Activated T-cell treated with anti-CD3 and anti-CD28 coated beads for 48 hours (primary cell): ENCODE measurements at places on chromosomes 16 and 17.

DNA sequence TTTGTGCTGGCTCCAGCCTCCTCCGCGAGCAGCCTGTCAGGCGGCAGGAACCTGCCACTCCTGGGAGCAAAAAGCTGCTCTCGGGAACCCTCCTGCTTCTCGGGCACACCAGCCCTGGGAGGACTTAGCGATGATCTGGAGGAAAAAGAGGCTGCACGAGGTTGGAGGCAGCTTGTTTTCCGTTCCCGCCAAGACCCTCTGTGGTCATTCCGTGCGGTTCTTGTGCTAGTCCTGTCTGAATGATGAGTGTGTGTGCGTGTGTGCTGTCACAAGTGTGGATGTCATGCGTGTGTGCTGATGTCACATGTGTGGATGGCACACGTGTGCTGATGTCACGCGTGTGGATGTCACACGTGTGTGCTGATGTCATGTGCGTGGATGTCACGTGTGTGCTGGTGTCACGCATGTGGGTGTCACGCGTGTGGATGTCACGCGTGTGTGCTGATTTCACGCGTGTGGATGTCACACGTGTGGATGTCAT is 150.0 kb downstream of the NPIPB11 start:
- no peak for DNase-seq

GRCh38 chr16:70662991-70663523 is 16.7 kb downstream of the IL34 start:
- DNase-seq, result no peak

GRCh38 chr17:65553646-65554552 is 7.5 kb downstream of the AXIN2 start:
- no peak for DNase-seq

GRCh38 chr17:19672009-19672750 is 23.6 kb downstream of the ALDH3A2 start:
- DNase-seq, result no peak

DNA sequence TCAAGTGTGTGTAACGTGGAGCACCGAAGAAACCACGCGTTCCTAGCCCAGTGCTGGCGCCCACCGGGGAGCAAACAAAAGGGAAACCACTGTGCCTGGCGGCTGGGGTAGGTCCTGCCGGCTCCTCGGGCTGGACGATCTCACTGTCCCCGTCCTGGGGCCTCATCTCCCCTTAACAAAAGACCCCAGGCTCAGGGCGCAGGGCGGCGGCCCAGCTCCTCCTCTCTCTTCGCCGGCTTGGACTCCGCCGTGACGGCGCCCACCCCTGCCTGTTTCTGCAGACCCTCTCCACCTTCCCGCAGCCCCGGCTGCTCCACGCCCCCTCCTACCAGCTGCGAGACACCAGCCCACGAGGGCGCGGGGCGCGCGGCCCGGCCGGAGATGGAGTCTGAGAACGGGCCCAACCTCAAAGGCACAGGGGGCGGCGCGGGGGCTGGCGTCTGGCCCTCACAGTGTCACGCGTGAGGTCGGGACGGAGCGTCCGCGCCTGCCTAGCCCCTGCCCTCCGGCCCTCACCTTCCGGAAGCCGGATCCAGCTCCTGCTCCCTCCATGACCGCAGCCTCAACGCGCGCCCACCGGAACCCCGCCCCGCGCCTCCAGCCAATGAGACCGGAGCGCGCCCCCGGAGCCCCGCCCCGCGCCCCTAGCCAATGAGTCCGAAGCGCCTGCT is at the start of gene CENPX:
Gene CENPX, minus strand, starts transcription at position 569 of the 671 bp plus-strand sequence. Its CDS starts 17 bp downstream, at position 552.
- no peak for DNase-seq

DNA sequence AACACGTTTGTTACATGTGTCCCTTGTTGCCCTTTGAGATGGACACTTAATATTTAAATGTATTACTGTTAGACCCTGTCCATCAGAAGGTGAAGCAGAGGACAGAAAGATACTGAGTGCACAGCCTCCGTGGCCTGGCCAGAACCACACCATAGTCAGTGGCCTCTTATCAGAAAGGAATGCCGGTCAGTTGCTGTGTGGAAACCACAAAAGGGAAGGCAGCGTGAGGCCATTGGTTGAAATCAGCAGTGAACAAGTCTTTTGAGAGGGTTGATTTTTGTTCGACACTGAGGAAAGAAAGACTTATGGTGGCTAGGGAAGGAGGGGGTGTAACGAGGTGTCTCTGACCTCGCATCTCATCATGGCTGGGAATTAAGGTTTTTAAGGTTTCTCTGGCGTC is 85.4 kb upstream of the CLEC18A start:
- no peak for DNase-seq

- DNase-seq, result no peak
Observed at GRCh38 chr16:84833542-84834402, 14.0 kb downstream of the CRISPLD2 start.

- no peak for DNase-seq
Observed at GRCh38 chr16:769934-770333, 9.4 kb downstream of the MSLN start.

DNA sequence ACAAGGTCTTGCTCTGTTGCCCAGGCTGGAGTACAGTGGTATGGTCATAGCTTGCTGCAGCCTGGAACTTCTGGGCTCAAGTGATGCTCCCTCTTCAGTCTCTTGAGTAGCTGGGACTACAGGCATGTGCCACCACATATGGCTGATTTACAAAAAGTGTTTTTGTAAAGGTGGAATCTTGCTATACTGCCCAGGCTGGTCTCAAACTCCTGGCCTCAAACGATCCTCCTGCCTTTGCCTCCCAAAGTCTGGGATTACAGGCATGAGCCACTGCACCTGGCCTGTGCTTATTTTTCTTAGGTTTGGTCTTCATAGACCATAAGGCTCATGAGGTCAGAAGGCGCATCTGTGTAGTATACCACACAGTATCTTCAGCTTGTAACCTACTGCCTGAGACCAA is 5.3 kb downstream of the CLEC19A start:
- DNase-seq, result no peak

- DNase-seq, result peak; percentile 88
Observed at GRCh38 chr16:2474877-2475412, at the start of gene TBC1D24. Gene TBC1D24, plus strand, starts transcription at chr16:2475127. Its CDS starts 21,022 bp downstream, at chr16:2496149.

- no peak for DNase-seq
Observed at GRCh38 chr16:47884116-47884725, 271.6 kb downstream of the ABCC12 start.

DNA sequence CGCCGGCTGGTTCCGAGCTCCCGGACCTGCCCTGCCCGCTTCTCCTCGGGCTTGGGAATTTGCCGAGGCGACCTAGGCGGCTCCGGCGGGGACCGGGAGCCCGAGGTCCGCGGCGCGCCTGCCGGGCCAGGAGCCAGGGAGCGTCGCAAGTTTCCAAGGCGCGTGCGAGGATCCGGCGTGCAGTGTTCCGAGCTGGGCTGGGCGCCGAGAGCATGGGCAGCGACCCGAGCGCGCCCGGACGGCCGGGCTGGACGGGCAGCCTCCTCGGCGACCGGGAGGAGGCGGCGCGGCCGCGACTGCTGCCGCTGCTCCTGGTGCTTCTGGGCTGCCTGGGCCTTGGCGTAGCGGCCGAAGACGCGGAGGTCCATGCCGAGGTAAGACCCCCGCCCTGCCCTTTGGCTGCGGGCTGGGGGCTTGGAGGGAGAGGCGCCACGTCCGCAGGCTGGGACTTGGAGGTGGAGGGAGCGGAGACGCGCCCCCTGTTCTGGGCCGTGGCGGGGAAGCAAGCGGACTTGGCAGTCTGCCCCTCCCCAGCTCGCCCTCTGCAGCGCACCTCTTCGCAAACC is 668 bp downstream of the MMP15 start:
- no peak for DNase-seq

DNA sequence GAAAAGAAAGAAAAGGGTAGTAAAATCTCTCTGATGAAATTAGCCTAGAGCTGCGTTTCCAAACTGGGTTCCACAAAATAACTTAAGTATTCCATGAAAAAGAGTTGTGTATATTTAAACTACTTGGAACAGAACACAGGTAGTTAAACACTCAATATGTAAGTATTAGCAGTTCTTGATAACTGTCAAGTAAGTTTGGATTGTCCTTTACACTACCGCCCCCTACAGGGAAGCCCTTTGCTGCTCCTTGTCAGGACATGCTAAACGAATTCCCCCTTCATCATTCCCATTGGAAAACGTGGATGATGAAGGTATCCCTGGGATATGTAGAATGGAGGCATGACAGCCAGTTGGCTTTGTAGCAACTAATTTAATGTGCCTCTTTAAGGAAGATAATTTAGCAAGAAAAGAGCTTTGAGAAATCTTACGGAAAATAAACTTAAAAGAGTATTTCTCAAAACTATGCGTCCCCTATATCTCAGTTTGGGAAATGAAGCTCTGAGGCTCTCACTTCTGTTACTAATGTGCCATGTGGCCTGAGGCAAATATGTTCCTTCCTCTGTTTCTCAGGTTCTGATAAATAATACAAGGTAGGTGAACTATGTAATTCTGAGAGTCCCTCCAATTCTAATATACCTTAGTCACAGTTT is 18.8 kb downstream of the NCBP3 start:
- peak; percentile 35 for DNase-seq

- no peak for DNase-seq
Observed at GRCh38 chr17:5740937-5741336, 156.6 kb upstream of the NLRP1 start.

DNA sequence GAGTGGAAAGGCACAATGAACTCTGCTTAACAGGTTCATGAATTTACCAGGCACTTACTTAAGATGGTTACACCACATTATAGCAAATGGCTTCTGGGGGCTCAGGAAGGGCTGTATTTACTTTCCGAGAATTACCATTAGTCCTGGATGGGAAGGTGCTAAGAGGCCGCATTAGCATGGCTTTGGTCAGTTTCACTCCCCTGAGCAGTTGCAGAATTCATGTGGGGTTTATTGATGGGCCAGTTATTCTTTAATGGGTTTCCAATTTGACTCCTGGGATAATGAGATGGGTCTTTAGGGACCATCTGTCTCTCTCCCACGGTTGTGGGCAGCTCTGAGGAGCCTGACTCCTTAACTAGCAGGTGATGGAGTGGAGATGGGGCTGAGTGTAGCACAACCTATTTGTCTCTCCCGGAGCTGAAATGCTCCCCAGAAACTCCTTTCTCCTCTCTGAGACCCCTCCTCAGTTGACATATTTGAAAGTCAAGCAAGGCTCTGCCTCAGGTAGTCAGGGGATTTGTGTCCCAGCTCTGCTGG is 652.5 kb downstream of the HS3ST4 start:
- DNase-seq, result no peak
